Hematopoietic multipotent progenitor cell treated with erythropoietin and hydrocortisone succinate and interleukin-3 and kit ligand, for 8 days (in vitro differentiated cells): ENCODE measurements at places on chromosomes 5 and 9.

DNA sequence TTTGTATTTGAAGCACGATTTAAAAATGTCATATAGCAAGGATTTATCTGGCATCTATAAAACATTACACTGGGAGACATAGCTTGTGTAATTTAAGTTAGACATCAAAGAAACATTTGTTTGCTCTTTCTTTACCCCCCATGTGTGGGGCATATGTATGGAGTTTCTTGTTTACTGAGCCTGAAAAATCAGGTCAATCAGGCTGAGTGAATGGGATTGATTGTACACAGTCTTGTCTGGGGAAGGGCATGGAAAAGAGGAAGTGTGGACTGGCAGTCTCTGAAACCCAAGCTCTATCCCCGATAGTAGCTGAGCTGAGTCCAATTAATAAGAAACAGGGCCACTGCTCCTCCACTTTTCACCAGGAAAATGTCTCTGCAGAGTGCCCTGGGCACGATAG is 49.4 kb downstream of the SLC46A2 start:
- no peak for DNase-seq

- no peak for DNase-seq
Measured at GRCh38 chr5:170126626-170127025, 20.9 kb downstream of the FOXI1 start.

- DNase-seq, result no peak
Measured at GRCh38 chr5:16617274-16617968, 624 bp upstream of the RETREG1 start.

DNA sequence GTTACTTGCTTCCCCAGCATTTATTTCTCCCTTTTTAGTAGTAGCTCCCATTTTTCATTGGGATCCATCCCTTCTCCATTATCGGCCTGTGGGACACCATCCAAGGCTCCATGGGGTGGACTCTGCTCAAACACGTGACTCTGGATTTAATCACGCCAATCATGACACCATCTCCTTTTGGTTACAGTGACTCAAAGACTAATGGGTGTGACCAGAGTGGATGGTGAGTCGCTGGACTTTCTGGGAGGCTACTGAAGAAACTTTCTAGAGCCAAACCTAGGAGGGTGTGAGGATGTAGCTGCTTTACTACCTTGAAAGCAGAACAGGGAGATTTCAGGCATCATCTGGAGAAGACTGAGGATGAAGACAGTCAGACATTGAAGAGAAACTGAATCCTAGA is 93.1 kb downstream of the PJA2 start:
- DNase-seq, result no peak

- DNase-seq, result no peak
Measured at GRCh38 chr9:134062461-134063087, 5.3 kb downstream of the BRD3 start.

DNA sequence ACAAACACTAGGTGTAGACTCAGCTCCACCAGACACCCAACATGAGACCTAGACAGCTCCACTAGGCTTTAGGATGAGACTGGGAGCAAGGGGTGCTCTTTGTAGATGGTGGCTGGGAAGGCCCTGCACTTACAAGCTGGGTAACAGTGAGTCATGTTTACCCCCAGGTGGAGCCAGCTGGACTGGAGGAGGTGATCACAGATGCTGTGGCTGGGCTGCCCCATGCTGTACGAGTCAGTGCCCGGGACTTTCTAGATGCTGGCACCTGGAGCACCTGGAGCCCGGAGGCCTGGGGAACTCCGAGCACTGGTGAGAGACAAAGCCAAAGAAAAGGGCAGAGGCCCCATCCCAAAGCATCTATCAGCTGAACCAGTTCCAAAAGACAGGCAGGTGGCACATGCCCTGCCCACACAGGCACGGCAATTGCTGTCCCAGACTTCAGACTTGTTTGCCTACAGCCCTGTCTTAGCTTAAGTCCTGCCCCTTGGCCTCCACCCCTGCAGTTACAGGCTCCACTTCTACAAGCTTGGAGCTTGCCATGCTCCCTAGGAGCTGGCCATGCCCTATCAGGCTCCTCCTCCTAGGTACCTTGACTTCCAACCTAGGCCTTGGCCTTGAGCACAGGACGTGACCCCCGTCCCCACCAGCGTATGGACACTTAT is 2.7 kb downstream of the CCL27 start:
- no peak for DNase-seq

DNA sequence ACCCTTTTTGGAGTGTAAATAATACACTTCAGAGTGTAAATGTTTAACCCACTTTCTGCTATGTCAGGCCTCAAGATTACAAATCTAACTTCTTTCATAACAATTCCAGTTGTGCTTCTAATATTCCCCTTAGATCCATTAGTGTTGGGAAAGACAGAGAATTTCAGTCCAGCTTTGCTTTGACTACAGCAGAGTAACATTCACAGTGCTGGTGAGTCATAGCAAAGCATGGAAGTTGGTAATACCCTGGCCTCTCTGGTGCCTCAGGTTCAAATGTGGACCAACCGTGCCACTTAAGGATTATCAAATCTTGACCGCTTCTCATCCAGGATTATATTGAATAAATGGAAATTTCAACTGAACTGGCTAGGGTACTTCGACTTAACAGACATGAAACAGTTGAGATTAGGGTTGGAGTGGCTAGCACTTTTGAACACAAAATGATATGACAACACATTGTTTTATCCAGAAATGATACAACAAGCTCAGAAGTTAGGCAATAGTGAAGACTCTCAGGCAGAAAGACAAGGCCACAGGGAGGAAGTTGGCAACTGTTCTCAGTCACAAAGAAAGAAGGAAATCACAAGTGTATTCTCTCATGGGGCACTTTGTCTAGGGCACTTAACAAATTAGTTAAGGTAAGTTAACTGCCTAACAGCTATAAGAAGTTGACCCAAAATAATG is 24.4 kb upstream of the RASA1 start:
- DNase-seq, result peak; percentile 7

- no peak for DNase-seq
Measured at GRCh38 chr5:92665506-92665905, 915.5 kb downstream of the NR2F1-AS1 start.

DNA sequence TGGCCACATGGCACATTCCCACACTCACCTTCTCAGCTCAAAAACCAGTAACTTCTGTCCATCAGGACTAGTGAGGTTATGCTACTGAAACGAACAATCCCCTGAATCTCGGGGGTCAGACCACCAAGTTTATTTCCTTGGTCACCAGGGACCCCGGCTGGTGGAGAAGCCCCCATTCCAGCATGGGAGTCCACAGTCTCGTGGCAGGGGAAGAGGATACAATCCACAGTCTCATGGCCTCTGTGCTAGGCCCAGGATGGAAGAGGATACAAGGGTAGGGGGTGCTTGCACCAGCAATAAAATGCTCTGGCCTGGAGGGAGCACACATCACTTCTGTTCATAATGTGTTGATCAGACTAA is 7.4 kb upstream of the CARD19 start:
- DNase-seq, result no peak

DNA sequence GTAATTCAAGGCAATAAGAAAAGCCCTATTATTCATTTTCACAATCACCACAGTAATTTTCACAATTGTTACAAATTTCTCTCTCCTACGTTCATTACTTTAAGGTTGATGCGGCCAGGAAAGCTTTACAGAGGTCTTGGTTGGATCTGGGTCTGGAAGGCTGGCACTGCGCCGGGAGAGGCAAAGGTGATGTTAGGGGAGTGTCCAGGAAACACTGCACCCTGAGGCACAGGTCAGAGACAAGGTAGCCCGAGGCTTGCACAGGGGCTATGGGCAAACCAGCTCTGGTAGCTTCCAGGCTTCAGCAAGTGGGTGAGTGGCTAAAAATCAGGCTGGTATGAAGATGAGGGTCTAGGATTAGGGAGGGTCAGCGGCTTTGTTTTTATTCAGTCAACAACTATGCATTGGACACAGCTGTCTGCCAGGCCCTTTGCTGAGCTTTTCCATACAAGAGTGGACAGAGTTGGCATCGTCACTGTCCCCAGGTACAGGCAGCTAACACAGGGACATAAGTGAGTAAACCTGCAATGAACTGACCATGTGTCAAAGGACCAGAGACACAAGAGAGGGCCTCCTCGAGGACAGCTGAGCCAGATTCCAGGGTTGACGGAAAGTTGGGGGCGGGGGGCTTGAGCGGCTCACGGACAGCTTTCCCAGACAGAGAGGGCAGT is 12.4 kb upstream of the TENT4A start:
- DNase-seq, result no peak
